ENCODE measurements at places on chromosomes 6 and 20.

DNA sequence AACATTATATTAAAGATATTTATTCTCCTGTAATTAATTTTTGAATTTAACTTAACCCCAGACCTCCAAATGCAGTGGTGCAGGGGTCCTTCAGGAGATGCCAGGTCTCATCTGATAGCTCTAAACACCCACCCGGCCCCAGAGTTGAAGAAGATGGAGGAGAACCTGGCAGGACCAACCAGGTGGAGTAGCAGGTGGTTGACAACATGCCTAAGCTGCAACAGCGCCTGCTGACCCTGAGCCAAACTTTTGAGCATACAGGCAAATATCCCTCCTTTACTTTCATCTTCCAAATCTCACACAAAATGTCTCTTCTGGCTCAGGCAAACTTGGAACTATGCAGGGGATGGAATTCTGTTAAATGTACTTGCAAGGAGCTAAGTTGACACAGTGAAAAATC, 145.3 kb upstream of the TCF21 start:
- DNase-seq: no peak

DNA sequence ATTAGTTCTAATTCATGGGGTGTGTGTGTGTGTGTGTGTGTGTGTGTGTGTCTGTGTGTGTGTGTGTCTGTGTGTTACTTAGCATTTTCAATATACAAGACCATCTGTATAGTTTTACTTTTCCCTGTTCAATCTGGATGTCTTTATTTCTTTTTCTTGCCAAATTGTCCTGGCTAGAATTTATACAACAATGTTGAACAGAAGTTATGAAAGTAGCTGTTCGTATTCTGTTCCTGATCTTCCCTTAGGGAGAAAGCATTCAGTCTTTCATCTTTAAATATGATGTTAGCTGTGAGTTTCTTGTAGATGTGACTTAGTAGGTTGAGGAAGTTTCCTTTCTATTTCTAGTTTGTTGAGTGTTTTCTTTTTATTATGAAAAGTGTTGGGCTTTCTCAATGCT, 334.7 kb upstream of the RNF24 start:
- DNase-seq: no peak

DNA sequence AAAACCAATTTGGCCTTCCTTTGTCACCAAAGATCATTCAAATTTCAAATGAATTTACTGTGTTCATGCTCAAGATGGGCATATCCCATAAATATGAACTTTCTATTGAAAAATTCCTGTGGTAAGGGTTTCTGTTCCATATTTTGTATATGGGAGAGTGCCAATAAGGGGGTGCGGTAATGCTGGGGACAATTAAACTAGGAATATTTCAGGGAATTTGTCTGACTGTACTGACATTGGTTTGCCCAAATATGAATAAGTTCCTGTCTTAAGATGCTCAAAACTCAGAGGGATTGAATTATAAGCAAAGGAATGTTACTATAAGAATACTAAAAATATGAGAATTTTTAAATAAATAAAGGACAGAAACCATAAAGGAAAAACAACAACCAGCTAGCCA, 553.0 kb upstream of the MARCKS start:
- no peak for DNase-seq

DNA sequence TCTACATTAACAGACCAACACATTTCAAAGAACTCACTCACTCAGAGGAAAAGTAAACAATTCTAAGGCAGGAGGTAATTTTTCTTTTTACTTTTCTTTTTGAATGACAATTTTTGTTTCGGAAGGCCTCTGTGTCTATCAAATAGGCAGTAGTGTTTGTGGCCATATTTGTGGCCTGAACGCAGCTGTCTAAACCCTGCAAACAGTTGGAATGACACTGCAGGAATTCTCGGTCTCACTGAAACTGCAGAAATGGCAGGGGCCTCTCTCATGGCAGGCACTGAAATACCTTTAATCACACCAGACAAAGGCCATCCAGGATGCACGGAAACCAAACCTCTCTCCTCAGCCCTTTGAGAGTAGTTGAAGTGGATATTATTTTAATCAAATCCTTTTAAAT, 30.4 kb downstream of the FYN start:
- DNase-seq: no peak

DNA sequence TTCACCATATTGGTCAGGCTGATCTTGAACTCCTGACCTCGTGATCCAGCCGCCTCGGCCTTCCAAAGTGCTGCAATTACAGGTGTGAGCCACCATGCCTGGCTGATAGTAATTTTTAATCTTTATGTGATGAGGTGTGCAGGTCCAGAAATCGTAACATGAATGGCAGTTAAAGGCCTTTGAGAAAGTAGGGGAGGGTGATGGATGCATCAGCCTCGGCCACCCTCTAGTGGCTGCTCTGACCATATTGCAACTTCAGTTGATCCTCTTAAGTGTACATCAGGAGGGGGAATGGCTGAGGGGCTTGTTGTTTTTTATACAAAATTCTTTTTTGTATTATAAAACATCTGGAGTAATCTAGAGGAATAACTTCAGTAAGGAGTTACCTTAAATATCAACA, 193.0 kb downstream of the ZFAND3 start:
- no peak for DNase-seq

- DNase-seq: no peak
Observed at GRCh38 chr6:121437851-121438651, 2.6 kb downstream of the GJA1 start.

- no peak for DNase-seq
Observed at GRCh38 chr6:68919537-68919936, 284.5 kb downstream of the ADGRB3 start.

DNA sequence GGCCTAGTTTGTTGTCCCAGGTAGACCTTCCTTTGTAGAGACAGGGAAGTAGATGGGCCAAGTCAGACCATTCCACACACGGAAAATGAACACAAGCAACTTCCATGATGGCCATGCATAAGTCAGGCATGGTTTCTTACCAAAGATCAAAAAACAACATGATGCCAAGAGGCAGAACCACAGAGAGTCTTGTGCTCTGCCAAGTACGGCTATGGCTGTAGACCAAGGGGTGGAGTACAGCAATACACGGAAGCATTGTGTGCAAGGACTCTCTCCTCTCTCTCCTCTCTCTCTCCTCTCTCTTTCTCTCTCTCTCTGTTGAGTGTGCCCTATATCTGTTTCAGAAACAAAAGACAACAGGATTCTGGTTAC, 4.8 kb upstream of the DUSP22 start:
- DNase-seq: no peak

- DNase-seq: no peak
Observed at GRCh38 chr20:54172856-54173652, 732 bp downstream of the CYP24A1 start.

- no peak for DNase-seq
Observed at GRCh38 chr6:11460837-11461661, 76.5 kb upstream of the TMEM170B start.

- no peak for DNase-seq
Observed at GRCh38 chr6:9139746-9140145, 704.4 kb upstream of the SLC35B3 start.

GRCh38 chr6:139133262-139134063, 1.4 kb upstream of the HECA start:
- DNase-seq: no peak

DNA sequence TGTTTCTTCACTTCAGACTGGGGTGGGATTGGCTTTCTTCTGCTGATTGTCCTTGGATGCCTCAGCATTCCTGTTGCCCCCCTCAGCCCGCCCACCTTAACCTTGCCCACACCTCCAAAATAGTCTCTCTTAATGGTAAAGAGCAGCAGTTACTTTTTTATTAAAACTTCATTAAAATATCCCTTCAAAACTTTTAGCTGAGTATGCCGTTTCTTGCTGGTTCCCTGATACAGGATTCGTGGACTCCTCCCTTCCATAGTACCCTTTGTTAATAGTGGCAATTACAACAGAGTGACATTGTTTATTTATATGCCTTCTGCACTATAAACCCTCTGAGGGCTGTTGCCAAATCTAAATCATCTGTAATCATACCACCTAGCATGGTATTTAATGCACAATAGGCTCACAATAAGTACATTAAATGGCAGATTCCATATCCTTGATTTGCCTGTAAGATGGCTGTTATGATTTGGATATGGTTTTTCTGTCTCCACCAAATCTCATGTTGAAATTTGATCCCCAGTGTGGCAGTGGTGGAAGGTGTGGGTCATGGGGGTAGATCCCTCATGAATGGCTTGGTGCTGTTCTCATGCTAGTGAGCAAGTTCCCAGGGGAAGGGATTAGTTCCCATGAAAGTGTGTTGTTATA, 3.5 kb upstream of the MOCS1 start:
- no peak for DNase-seq
